ENCODE measurements at places on chromosomes 5 and 9. TPM values are rescaled to one million over a fixed set of nuclear protein-coding genes. Genes with fewer than 3 reads are reported as not detected.

The IDNK gene
- total RNA-seq, result 3.3 TPM

The FGF1 gene
- total RNA-seq, result not detected

The RALGDS gene
- 78.9 TPM for total RNA-seq

GRCh38 chr9:114791312-114791711 is 14.5 kb downstream of the TNFSF15 start:
- no peaks in the 10 kb centered on the region for H3K27me3 ChIP-seq
- no peak overlapping the region for H3K4me3 ChIP-seq
- peaks cover 46% of the 10 kb centered on the region for H3K36me3 ChIP-seq
- no peak for DNase-seq
- peaks cover 24% of the 10 kb centered on the region for H3K4me1 ChIP-seq

GRCh38 chr5:139488260-139488659 is 5.7 kb upstream of the STING1 start:
- no peaks in the 10 kb centered on the region for H3K27me3 ChIP-seq
- no peak overlapping the region for H3K27ac ChIP-seq
- H3K4me1 ChIP-seq, result peaks cover 16% of the 10 kb centered on the region
- no peaks in the 10 kb centered on the region for H3K36me3 ChIP-seq
- H3K4me3 ChIP-seq, result no peak overlapping the region
- DNase-seq, result no peak

DNA sequence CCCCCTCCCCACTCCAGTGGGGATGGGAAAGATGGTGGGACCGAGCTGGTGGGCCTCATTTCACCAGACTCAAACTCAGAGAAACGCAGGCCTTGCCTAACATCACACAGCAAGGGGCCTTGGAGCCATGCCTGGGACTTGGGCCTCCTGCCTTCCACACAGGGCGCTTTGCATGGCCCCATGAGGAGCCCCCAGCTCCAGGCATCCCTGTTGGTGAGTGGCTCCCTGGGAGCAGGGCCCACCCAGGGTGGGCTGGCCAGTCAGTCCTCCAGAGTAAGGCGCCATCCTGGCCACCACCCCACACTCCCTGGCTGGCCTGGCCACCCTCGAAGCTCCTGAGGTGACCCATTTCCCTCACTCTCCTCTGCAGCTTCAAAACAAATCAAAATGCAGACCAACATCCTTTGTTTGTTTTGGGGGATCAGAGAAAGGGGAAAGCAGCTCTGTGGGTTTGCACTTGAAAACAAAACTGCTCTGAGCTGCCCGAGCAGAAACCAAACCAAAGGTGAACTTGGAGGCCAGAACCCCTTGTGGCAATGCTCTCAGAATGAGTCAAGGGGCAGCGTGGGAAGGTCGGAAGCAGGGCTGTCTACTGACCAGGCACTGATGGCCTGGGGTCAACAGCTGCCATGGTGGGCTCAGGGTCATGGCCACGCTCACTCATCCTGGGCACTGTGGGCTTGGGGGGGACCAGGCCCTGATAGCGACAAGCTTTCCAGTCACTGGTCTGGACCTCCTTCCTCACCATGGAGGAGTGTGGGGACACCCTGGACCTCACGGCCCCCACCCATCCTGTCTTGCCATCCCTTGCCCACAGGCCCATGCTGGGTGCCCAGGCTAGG is 37.0 kb upstream of the VDAC1 start:
- no peak overlapping the region for H3K4me3 ChIP-seq
- DNase-seq, result no peak
- no peaks in the 10 kb centered on the region for H3K36me3 ChIP-seq
- no peaks in the 10 kb centered on the region for H3K27me3 ChIP-seq
- H3K4me1 ChIP-seq, result peaks cover 4% of the 10 kb centered on the region

DNA sequence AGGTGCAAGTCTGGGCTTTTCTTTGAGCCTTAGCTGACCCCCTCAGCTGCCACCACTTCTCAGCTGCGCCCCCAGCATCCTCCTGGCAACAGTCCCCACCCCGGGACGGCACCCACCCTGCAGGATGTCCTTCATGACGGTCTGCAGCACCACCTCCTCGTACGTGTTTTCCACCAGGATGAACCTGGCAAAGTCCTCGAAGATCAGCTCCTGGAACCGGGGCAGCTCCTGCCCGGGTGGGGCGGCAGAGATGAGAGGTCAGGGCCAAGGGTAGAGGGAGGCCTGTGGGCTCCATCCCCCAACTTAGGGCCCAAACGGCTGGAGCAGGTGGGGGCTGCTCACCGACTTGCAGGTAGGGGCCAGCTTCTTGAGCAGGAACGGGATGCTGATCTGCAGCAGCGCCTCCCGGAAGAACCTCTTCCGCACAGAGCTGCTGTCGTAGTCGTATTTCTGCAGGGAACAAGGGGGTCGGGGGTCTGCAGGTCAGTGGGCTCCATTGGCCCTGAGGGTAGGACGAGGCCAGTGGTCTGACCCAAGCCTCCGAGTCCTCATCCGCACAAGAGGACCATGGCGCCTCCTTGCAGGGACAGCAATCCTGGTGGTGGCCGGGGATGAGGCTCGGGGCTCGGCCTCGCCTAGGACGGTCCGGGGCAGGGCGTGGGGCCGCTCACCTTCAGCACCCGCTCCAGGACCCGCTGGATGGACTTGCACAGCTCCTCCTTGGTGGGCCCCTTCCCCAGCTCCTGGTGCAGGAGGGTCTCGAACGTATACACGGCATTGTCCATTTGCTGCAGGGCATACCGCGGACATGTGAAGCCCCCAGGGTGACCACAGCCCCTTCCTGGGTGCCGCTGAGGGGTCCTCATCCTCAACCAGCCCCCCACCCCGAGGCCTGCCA is 56.7 kb downstream of the LRSAM1 start:
- no peak for DNase-seq
- no peak overlapping the region for H3K27ac ChIP-seq
- H3K36me3 ChIP-seq, result peaks cover 7% of the 10 kb centered on the region
- no peaks in the 10 kb centered on the region for H3K4me1 ChIP-seq

All from mesothelial cell of epicardium (in vitro differentiated cells).